NCI-H526 treated with DMSO at 0.1 percent for 48 hours (cell line): ENCODE measurements at places on chromosomes 4 and X.

- no peak for DNase-seq
These were observed 31.1 kb upstream of the CLNK start for GRCh38 chr4:10715696-10716095.

GRCh38 chr4:133314991-133315390, 165.9 kb downstream of the PCDH10 start:
- no peak for DNase-seq

GRCh38 chrX:31279359-31279758, 207.5 kb upstream of the FTHL17 start:
- DNase-seq, result no peak

DNA sequence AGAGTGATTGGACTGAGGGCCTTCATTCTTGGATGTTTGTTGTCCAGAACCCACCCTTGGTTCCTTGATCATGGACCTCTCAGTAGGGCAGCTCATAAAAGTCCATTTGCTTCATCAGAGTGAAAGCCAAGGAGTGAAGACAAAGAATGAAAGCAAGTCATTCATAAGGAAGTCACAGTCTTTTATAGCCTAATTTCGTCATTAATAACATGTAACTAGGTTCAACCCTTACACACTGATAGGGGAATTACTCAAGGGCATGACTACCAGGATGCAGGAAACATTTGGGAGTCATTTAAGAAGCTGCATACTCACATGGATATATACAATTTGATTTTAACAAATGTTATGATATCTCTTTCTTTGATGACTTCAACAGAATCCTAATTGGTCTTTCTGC, 95.2 kb downstream of the RPA4 start:
- DNase-seq, result no peak

- no peak for DNase-seq
These were observed 626.5 kb upstream of the GALNTL6 start for GRCh38 chr4:171186700-171187099.

DNA sequence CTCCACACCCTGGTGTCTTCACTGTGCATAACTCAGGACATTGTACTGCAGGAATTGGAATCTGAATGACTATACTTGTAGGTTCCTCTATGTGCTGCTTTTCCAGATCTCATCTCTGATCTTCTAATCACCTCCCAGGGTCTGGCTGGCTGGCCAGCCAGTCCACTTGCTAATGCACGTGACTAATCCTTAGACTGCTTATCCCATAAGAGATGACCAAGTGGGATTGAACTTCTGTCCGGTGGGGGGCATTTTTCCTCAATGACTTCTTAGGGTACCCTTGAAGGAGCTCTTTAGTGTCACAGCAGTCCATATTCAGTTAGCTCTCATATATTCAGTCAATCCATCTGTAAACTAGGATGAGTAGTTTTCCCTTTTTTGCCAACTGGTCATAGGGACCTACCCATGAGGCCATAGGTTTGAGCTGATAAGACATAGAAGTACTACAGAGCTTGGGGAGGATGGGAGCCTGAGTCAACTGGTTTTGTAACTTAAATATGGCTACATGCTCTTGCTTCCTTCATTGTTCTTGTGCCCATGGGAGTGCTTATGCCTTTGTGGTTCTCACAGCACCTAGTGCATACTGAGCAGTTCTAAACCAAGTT, 71.9 kb upstream of the WDR1 start:
- DNase-seq, result no peak

DNA sequence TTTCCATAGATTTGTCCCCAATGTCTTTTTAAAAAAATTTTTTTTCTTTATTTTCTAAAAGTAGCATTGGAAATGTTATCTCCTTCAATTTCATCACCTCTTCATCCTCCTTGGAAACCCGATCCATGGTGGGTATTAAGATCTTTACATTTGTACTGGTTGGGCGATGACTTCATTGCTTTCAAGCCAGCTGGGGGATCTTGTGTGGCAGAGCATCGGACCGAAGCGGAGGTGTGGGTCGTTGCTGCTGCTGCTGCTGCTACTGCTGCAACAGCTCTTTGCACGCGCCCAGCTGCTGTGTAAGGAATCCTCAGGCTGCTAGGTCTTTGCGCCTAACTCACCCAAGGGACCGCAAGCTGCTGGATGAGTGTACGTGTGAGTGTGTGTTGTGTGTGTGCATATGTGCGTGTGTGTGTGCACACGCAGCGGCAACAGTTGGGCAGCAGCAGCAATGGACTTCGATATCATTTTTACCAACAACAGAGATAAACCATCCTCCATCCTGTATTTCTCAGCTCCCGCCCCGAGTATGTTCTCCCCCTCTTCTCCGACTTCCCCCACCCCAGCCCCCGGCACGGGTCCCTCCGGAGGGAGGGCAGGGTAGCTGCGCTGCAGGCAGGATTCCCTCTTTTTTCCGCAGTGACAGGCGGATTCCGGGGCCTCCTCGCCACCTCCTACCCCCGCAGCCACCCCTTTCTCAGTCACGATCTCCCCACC, 768 bp upstream of the CDKL5 start:
- peak; percentile 71 for DNase-seq

DNA sequence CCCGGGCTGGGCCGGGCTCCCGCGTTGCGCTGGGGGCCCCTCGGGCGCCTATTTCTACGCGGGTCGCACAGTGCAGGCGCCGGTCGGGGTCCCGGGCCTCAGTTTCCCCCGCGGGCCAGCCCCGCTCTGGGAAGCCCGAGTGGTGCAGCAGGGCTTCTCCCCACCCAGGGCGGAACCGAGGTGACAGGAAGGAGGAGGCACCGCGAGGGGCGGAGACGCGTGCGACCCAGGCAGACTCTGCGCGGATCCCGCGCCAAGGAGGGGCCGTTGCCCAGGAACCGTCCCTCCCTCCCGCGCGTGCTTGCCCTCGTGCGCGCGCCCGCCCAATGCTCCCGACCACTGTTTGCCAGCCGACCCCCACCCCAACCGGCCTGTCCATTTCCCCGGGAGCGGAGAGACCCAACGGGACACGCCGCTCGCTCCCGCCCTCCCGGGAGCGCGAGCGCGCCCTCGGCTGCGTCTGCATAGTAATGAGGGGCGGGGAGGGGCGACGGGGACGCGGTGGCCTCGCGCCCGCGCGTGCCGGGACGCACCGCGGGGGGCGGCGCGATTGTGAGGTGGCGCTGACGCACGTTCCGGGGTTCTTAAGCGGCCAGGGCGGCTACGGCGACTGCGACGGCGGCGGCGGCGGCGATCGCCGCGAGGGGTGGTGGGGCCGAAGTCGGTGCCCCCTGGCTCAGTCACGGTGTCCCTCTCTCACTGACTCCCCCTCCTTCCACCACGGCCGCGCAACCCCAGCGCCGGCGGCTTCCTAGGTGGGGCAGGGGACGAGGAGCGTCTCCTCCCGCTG, at the start of gene CPEB2:
CPEB2 (plus strand) TSS at position 613 of the 790 bp plus-strand sequence. CDS start 193 bp downstream, outside the sequence.
- peak; percentile 7 for DNase-seq

DNA sequence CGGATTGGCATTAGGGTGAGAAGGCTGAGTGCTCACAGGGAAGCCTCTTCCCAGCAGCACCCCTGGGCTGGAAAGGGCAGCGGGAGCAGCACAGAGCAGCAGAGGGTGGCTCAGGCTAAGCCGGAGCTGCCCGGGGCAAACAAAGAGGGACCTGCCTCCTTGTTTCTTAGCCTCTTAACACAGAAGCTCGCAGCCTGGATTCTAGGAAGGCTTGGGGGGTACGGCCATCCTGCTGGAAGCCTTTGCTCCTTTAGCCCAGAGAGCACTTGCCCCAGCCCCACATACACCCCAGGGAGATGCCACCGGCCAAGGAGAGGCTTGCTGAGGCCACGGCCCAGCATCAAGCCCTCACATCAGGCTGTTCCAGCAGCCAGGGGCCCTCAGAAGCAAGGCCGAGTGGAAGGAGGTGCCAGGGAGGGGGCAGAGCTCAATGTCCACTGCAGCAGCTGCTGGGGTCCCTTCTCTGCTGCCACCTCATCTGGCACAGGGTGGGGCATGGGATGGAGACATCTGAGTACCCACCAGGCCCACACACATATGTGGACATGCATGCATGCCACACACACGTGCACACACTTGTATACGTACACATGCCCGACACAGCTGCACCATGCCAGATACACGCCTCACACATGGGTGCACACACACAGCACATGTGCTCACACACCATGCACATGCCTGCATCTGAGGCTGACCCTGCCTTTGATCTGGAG, 20.3 kb upstream of the SPON2 start:
- DNase-seq, result no peak

DNA sequence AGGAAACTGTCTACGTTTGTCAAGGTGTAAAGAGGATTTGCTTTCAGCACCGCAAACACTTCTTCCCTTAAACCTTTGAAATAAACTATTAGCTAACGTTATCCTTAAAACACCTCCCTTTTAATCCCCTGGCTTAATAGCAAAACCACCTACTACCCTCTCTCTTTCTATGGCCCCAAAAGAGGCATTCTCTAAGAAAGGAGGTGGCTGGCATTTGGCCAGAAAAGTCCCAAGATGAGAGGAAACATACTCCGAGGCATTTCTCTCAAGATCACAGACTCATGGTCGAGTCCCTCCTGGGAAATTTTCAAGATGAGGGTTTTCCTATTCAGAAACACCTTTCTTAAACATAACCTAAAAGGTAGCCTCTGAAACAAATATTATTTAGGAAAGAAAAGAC, 60.6 kb upstream of the VCX3B start:
- DNase-seq, result no peak

DNA sequence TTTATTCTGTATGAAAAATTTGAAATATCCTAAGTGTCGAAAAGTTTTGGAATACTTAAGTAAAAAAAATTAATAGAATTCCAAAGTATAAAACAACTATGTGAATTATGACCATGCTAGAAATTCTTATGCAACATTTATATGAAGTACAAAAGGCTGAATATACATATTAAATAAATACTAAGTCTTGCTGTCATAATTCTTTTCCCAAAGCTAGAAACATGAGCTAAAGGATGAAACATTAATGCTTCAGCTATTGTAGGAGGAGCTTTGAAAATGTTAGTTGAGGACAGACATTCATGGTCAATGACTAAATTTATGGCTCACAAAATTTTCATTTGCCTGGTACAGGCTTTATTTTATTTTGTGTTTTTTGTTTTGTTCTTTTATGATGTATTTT, 207.3 kb downstream of the GABRB1 start:
- DNase-seq, result no peak

DNA sequence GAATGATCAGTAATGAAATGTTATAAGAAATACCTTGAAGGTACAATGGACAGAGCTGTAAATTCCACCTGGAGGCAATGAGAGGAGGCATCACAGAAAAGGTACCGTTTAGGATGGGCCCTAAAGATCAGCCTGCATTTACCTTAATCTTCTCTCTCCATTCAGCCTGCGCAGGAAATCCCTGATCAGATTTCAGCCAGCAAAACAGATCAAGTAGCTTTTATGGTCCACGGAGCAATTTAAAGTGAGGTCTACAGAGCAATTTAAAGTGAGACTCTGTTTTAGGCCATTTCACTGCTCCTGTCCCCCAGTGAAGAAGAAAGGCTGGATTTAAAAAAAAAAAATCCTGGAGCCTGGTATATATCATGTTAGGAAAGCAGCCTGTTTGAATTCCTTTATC, 195.1 kb upstream of the VCX start:
- DNase-seq, result no peak

DNA sequence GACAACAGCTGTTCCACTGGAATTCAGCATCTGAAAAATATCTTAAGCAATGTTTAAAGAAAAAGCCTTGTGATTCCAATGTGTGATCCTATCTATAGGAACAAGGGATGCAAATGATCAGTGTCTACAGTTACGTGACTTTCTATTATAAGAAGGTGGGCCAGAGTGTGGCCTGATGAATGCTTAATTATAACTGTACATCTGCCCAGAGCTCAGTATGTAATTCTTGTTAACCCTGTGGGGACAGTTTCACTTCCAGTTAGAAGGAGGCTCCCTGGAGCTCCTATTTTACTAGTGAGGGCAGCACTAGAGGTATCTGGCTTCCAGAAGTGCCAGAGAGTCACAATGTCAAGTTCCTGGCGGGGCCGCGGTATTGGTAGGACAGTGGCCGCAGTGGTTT, 288.5 kb downstream of the USP46 start:
- no peak for DNase-seq

DNA sequence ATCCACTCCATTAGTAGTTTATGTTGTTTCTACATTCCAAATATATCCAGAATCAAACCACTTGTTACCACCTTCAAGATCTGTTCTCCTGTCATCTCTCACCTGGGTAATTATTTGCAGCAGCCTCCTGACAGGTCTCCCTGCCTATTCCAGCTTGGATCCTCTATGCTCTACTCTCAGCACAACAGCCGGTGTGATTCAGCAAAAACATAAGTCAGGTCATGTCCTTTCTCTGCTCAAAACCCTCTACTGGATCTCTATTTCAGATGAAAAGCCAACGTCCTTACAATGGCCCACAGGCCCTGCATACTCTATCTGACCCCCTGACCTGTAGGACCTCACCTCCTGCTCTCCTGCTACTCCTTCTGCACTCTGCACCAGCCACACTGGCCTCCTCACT, 84.5 kb downstream of the NHSL2 start:
- no peak for DNase-seq

DNA sequence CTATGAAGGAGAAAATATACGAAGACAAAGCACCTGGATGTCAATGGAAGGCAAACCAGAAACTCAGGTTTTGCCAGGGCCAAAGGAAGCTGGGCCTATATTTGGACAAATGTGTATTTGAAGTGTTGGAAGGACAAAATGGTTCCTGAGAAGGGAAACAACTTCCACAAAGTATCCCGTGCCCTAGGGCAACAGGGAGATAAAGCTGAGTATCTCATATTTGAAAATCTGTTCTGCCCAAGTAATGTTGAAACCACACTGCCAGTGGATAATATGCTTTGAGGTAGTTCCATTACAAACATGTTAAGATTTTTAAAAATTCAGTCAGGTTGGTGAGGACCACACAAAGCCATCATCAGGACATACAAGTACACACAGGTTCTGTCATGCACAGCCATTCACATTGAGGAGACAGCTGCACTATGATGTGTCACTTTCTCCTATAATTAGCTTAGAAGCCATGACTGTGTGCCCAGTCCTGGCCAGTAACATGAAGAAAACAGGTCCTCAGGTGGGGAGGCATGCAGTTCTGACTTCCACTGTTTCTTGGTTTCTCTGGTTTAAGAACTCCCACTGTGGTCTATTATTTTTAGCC, 116.4 kb downstream of the PWWP3B start:
- DNase-seq, result no peak

- DNase-seq, result no peak
These were observed 645.9 kb downstream of the ANKRD50 start for GRCh38 chr4:124066595-124066994.

- no peak for DNase-seq
These were observed 128.6 kb downstream of the ARHGAP6 start for GRCh38 chrX:11537141-11537540.

GRCh38 chr4:141926406-141926805, 290.0 kb downstream of the IL15 start:
- no peak for DNase-seq

- no peak for DNase-seq
These were observed 320.1 kb upstream of the NDST4 start for GRCh38 chr4:115433491-115433890.

DNA sequence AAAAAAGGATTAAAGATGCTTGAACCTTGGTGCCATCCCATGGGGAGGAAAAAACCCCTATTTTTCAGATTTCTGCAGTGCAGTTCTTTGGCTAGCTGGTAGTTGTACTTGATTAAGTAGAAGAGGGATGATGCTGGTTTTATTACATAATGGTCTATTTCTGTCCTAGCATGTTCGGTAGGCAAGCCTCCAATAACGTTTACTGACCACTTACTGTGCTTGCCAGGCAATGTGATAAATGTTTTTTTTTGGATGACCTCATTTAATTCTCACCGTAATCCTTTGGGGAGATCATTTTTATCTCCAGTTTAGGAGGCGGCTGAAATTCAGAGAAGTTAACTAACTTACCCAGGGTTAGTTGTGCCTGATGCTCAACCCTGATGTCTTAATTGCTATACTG, 92.1 kb upstream of the RPA4 start:
- DNase-seq, result no peak
